ENCODE measurements at places on chromosomes 12 and 14.

DNA sequence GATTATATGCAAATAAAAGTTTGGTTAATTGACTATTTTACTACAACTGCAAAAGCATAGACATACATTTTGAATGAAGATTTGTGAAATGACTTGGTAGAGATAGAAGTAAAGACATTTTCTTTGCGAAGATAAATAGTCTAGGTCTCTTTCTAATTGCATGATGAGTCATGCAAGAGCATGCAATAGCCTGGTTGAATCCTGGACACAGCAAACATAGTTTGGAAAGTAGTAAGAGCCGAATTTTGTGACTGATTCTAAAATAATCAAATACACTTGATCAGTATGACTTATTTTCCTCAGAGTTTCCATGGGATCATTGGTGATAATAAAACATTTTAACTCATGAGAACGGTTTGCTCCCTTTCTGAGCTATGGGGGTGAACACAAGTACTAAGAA is 27.7 kb upstream of the CAND1 start:
- DNase-seq, result no peak

- DNase-seq, result no peak
Observed at GRCh38 chr12:79938843-79939242, 3.9 kb upstream of the PPP1R12A start.

GRCh38 chr12:114167431-114167830 is 201.3 kb upstream of the RBM19 start:
- no peak for DNase-seq

DNA sequence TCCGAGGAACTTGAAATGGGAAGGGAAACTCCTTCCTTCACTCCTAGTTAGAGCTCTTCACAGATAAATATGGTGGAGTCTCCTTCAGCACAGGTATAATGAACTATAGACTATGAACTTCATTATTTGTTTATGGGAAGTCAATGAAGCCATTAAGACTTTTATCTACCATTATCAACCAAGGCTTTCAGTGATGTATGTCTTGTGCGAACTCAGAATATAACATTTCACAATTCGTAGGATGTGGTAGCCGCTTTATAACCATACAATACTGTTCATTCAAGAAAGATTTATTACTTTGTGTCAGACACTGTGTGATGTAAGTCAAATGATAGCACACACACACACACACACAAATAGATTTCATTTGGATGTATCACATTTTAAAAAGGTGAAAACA is 24.8 kb upstream of the ETNK1 start:
- no peak for DNase-seq

- DNase-seq, result no peak
Observed at GRCh38 chr12:104133321-104133720, 4.7 kb downstream of the NFYB start.

Data from HCT116 (cell line).